WTC11 (cell line): ENCODE measurements at places on chromosomes 12 and 14. TPM values are rescaled to one million over a fixed set of nuclear protein-coding genes. Genes with fewer than 3 reads are reported as not detected.

- no peak for DNase-seq
Measured at GRCh38 chr14:30921305-30921704, 46.9 kb downstream of the COCH start.

- DNase-seq, result no peak
Measured at GRCh38 chr14:38522724-38523123, 266.8 kb upstream of the CLEC14A start.

DNA sequence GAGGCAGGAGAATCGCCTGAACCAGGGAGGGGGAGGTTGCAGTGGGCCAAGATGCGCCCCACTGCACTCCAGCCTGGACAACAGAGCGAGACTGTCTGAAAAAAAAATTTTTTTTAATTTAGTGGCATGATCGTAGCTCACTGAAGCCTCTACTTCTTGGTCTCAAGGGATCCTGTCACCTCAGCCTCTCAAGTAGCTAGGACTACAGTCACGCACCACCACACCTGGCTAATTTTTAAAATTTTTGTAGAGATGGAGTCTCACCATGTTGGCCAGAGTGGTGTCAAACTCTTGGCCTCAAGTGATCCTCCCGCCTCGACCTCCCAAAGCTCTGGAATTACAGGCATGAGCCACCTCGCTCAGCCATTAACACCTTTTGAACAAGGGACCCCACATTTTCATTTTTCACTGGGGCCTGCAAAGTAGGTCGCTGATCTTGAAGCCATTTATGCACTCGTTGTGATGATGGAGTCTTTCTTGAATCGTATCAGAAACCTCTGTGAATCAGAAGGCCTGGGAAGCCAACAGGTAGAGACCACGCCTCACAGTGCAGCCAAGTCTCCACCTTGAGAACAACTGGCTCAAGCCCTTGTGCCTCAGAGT lies 5.9 kb downstream of the HCAR1 start:
- no peak for DNase-seq

DNA sequence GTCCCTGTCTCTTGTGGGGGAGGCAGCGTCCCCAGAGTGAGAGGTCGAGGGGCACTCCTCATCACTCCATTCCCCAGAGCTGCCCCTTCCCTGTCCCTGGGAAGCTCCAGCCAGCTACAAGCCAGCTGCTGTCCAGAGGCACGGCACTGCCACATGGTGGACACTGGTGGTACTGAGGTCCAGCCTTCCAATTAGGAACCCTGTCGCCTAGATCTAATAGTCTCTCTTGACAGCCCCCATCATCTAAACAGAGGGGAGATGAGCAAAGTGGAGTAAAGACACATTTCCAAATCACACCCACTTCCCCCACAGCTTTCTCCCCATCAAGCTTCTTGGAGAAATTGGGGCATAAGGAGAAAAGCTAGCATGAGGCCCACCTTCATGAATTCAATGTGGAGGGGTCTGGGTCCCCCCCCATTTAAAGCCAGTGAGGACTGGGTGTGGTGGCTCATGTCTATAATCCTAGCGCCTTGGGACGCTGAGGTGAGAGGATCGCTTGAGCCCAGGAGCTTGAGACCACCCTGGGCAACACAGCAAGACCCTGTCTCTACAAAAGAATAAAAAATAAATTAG lies 2.1 kb upstream of the INHBE start:
- DNase-seq, result peak; percentile 94

GALNT6 gene
- 11.0 to 18.3 TPM (median 11.2 TPM) in 3 replicates for total RNA-seq

CALM1 gene
- 338 to 373 TPM (median 350 TPM) in 3 replicates for total RNA-seq

CNTN1 gene
- 15.6 to 17.0 TPM (median 16.9 TPM) in 3 replicates for total RNA-seq

DPPA3 gene
- total RNA-seq, result 3.3 to 6.8 TPM (median 3.9 TPM) in 3 replicates
